ENCODE measurements at places on chromosomes 4 and X. TPM values are rescaled to one million over a fixed set of nuclear protein-coding genes. Genes with fewer than 3 reads are reported as not detected.

DNA sequence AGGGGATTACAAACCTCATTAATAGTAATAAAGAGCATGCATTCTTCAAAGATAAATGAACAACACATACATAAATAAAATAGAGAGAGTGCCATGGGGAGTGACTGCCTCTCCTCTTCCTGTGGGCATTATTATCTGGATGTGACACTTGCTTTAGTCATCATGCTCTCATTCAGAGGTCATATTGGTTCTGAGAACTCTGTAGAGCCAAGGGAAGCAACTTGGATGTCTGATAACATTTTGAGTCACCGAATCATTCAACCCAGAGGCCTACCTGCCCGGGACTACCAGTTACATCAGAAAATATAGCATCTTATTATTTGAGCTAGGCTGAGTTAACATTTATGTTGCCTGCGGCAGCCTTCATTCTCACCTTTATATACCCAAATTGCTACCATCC is 489.5 kb downstream of the STIM2 start:
- no peak for DNase-seq

DNA sequence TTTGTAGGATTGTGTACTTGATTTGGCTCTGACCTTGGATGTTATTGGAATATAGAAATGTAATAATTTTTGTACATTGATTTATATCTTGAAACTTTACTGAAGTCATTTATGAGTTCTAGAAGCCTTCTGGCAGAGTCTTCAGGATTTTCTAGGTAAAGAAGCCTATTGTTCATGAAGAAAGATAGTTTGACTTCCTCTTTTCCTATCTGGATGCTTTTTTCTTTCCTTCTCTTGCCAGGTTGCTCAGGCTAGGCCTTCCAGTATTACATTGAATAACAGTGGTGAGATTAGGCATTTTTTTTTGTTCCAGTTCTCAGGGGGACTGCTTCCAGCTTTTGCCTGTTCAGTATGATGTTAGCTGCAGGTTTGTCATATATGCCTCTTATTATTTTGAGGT is 191.1 kb downstream of the NAA11 start:
- DNase-seq: no peak

GRCh38 chr4:7442574-7443162 is 7.9 kb upstream of the PSAPL1 start:
- DNase-seq: no peak

- no peak for DNase-seq
Measured at GRCh38 chr4:16227462-16227868, 1.2 kb upstream of the TAPT1 start.

The IBSP gene
- total RNA-seq: not detected

The GLRA2 gene
- not detected for total RNA-seq
